ENCODE measurements at places on chromosomes 11 and 22. TPM values are rescaled to one million over a fixed set of nuclear protein-coding genes. Genes with fewer than 3 reads are reported as not detected.

OR8D4 gene
- total RNA-seq = not detected

APBB1 gene
- total RNA-seq = 42.5 TPM

OR8G5 gene
- not detected for total RNA-seq

CEP126 gene
- 18.0 TPM for total RNA-seq

ZNF280A gene
- not detected for total RNA-seq

GPR83 gene
- total RNA-seq = not detected

NCAM1 gene
- 6.0 TPM for total RNA-seq

ELFN2 gene
- 0.65 TPM for total RNA-seq

ARL14EP gene
- 22.8 TPM for total RNA-seq

SOX10 gene
- total RNA-seq = not detected

SUN2 gene
- total RNA-seq = 89.6 TPM

DNA sequence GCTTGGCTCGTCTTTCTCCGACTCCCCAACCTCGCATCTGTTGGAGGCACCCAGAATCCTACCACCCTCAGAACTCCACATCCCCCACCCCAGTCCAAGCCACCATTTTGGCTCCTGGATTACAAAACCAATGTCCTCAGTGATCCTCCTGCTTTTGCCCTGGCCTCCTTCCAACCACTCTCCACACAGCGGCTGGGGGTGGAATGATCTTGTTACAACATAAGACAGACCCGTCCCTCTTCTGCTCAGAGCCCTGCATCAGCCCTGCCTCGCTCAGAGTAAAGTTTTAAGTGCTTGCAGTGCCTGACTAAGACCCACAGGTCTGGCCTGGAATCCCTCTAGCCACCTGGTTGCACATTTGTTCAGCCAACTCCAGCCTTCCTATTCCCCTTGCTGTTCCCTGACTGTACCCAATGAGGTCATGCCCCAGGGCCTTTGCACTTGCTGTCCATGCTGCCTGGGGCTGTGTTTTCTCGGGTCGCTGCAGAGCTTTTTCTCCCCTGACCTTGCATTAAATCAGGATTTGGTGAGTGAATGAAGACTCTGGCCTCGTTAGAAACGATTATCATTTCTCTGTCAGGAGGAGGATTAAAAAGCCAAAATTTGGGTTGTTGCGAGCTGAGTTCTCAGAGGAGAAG, 67.3 kb downstream of the IGF2 start:
- peaks cover 2% of the 10 kb centered on the region for H3K36me3 ChIP-seq
- peaks cover under 1% of the 10 kb centered on the region for H3K4me1 ChIP-seq
- H3K27me3 ChIP-seq = peaks cover 14% of the 10 kb centered on the region
- H3K27ac ChIP-seq = no peak overlapping the region
- H3K4me3 ChIP-seq = no peak overlapping the region
- no peak for DNase-seq

DNA sequence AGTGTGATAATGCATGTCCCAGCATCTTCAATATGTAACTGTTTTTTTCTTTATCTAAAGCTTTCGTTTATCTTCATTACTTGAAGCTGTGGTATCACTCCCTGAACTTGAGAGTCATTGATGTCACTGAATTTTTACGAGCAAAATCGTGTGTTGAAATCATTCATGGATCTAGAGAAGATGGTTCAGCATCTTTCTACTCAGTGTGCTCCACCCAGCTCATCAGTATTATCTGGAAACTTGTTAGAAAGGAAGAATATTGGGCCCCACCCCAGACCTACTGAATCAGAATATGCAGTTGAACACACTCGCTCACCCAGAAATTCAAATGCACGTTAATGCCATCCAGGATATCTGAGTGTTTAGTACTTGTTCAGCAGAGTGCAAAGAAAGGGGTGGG, 8.3 kb downstream of the CDON start:
- no peak overlapping the region for H3K4me3 ChIP-seq
- H3K4me1 ChIP-seq = no peaks in the 10 kb centered on the region
- peaks cover 2% of the 10 kb centered on the region for H3K36me3 ChIP-seq
- no peak for DNase-seq

- DNase-seq = no peak
- H3K4me3 ChIP-seq = peak overlapping the region; percentile 17
These were observed 2.5 kb downstream of the BDNF start for GRCh38 chr11:27697679-27698275.

DNA sequence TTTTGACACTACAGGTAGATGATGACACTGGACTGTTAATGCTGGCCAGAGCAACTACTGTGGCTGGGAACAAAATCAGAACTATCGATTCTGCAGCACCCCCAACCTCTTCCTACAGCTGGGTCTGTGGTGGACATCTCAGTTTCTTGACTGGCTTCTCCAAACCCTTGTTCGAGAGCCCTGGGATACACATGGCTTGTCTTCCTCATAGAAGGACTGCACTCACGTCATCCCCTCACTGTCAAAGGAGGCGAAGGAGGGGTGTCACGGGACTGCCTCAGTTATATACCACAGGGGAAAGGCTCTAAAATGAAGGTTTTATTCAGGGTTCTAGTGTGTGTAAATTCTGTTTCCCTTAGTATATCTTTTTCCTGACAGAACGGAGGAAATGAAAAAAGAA, 44.9 kb downstream of the PITPNB start:
- H3K4me3 ChIP-seq = no peak overlapping the region
- H3K27me3 ChIP-seq = no peaks in the 10 kb centered on the region
- H3K36me3 ChIP-seq = peaks cover 10% of the 10 kb centered on the region
- no peak for DNase-seq
- peaks cover 90% of the 10 kb centered on the region for H3K4me1 ChIP-seq
- H3K27ac ChIP-seq = peak overlapping the region; percentile 93

DNA sequence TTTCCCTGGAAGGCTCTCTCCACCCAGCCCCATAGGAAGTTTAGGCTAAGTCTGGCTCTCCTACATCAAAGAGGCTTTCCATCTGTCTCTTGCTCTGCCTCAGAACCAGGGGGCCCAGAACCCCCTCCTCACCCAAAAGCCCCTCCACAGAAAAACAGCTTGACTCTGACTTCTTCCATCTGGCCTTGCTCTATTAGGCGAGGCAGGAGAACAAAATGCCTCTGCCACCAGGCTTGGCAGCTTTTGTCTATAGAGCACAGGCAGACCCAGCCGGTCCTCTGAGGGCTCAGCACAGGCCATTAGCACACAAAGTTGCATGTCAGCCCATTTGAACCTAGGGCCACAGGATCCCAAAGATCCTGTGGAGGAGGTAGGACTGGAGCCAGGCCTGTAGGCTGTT, 75.7 kb upstream of the SUSD2 start:
- H3K36me3 ChIP-seq = peaks cover 3% of the 10 kb centered on the region
- H3K4me3 ChIP-seq = no peak overlapping the region
- no peak for DNase-seq
- no peak overlapping the region for H3K27ac ChIP-seq
- no peaks in the 10 kb centered on the region for H3K27me3 ChIP-seq

DNA sequence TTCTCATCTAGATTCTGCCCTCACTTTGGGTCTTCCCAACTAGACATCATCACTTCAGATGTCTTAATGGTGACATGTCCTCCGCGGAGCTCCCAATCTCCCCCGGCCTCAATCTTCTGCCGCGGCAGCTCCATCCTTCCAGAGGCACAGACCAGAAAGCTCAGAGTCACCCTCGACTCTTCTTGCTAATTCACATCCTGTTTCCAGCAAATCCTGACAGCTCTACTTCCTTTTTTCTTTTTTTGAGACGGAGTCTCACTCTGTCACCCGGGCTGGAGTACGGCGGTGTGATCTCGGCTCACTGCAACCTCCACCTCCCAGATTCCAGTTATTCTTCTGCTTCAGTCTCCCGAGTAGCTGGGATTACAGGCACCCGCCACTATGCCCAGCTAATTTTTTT, 54.5 kb downstream of the CACNG2 start:
- H3K36me3 ChIP-seq = peaks cover 2% of the 10 kb centered on the region
- no peak for DNase-seq
- H3K4me3 ChIP-seq = no peak overlapping the region
- H3K27me3 ChIP-seq = peaks cover 63% of the 10 kb centered on the region

DNA sequence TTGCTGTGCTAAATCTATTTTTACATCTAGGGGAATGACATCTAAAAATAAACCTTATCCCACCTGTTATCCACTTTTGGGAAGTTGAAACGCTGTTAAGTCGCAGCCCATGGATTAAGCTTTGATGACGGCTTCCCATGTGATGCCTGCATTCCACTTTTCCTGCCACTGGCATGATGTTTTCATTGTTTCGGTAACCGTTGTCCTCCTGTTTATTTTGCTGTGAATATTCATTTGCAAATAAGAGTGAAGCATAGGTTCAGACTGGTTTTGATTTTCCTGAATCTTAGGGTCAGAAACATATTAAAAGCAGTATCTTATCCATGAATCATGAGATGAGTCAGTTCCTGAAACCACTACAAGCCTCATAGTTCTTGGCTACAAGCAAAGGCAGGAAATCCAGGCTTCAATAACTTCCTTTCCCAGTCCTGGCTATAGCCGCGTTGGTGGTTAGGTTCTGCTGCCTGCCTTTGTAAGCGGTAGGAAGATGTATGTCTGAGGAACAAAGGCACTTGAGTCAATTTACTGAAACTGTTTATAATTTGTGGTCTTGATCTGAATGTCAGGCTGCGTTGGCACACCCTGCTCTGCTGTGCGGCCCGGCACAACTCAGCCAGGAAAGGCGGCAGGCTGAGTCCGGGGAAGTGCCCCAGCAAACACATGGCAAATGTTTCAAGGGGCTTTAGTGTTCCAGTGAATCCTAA, 19.4 kb downstream of the TEAD1 start:
- peak overlapping the region; percentile 70 for H3K4me3 ChIP-seq
- no peak for DNase-seq
- peaks cover 1% of the 10 kb centered on the region for H3K36me3 ChIP-seq

GRCh38 chr11:32312206-32312817, 123.0 kb downstream of the WT1 start:
- H3K27me3 ChIP-seq = peaks cover 8% of the 10 kb centered on the region
- H3K4me3 ChIP-seq = no peak overlapping the region
- no peak overlapping the region for H3K27ac ChIP-seq
- H3K36me3 ChIP-seq = no peaks in the 10 kb centered on the region
- no peaks in the 10 kb centered on the region for H3K4me1 ChIP-seq

GRCh38 chr22:40803321-40803720, 15.8 kb downstream of the SLC25A17 start:
- H3K27ac ChIP-seq = peak overlapping the region; percentile 47
- H3K36me3 ChIP-seq = no peaks in the 10 kb centered on the region
- no peak overlapping the region for H3K4me3 ChIP-seq

GRCh38 chr11:80779905-80780605, 1339.2 kb upstream of the TENM4 start:
- H3K27ac ChIP-seq = no peak overlapping the region
- H3K27me3 ChIP-seq = no peaks in the 10 kb centered on the region

DNA sequence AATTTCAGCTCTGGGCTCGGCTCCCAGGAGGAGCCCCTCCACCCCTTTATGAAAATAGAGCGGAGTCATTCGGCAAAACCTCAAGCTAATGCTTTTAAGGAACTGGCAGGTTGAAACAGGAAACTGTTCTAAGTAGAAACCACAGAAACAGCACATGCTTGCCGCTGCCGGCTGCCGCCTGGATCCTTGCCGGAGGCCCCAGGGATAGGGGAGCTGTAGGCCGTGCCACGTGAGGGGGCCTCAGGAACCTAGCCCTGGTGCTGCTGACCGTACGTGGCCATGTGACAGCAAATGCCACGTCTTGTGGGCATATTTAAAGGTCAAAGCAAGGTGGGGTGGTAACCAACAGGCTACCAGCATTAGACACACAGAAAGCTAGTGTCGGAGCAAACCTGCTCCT, 77.9 kb upstream of the TIMP3 start:
- peaks cover 46% of the 10 kb centered on the region for H3K4me1 ChIP-seq
- peaks cover 4% of the 10 kb centered on the region for H3K36me3 ChIP-seq
- H3K27ac ChIP-seq = peak overlapping the region; percentile 86

GRCh38 chr11:128568166-128568778, 19.1 kb downstream of the ETS1 start:
- H3K4me1 ChIP-seq = peaks cover 14% of the 10 kb centered on the region
- H3K27me3 ChIP-seq = no peaks in the 10 kb centered on the region
- H3K27ac ChIP-seq = no peak overlapping the region
- no peak for DNase-seq
- no peaks in the 10 kb centered on the region for H3K36me3 ChIP-seq

- peak overlapping the region; percentile 32 for H3K27ac ChIP-seq
- H3K4me3 ChIP-seq = no peak overlapping the region
- peaks cover 45% of the 10 kb centered on the region for H3K4me1 ChIP-seq
- no peak for DNase-seq
These were observed 36.0 kb upstream of the ACCSL start for GRCh38 chr11:44011797-44012196.

GRCh38 chr11:102513869-102514268, 16.7 kb downstream of the MMP7 start:
- no peaks in the 10 kb centered on the region for H3K36me3 ChIP-seq
- no peak for DNase-seq
- H3K4me1 ChIP-seq = peaks cover 11% of the 10 kb centered on the region
- H3K27me3 ChIP-seq = no peaks in the 10 kb centered on the region

- H3K4me3 ChIP-seq = no peak overlapping the region
- peak; percentile 81 for DNase-seq
- H3K27ac ChIP-seq = no peak overlapping the region
- H3K4me1 ChIP-seq = no peaks in the 10 kb centered on the region
- no peaks in the 10 kb centered on the region for H3K36me3 ChIP-seq
These were observed 1448.3 kb downstream of the BRD1 start for GRCh38 chr22:48379371-48379770.

DNA sequence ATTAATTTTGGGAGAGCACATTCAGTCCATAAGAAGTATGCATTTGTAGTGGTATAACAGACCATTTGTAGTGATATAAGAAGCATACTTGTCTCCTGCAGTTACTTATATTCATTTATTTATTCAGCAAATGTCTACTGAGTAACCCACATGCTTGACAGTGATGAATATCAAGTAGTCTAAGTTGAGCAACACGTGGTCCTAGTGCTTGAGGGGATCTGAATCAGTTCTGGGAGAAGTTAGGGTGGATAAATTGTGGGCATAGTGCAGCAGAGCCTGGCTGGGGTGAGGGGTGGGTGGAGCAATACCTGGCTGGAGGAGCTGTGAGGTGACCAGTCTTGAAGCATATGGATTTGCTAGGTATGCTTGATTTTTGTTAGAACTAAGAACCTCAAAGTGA, 24.3 kb downstream of the STX3 start:
- no peak overlapping the region for H3K27ac ChIP-seq
- H3K36me3 ChIP-seq = peaks cover 14% of the 10 kb centered on the region
- no peaks in the 10 kb centered on the region for H3K27me3 ChIP-seq
- no peak overlapping the region for H3K4me3 ChIP-seq

DNA sequence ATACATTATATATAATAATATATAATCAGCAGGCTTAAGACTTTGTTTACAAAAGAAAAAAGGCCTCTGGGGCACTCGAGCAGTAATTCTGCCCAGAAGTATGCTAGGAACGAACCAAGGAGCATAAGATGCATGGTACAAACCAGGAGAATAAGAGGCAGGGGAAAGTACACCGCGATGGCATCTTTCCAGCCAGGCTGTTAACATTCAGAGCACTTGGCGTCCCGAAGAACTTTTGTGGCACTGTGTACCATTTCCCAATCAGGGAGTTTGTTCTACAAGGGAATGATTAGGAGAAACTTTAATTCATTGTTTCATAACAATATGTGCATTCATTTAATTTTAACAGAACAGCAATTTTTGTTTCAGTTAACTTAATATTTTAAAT, 125.1 kb downstream of the WT1 start:
- H3K4me3 ChIP-seq = no peak overlapping the region
- DNase-seq = no peak
- no peak overlapping the region for H3K27ac ChIP-seq
- no peaks in the 10 kb centered on the region for H3K4me1 ChIP-seq
